ENCODE measurements at places on chromosomes 11 and 22.

- no peak for DNase-seq
These were observed 174.4 kb downstream of the SWAP70 start for GRCh38 chr11:9838229-9838628.

- no peak for DNase-seq
These were observed 71.7 kb downstream of the PKNOX2 start for GRCh38 chr11:125236072-125236825.

- DNase-seq, result peak; percentile 30
These were observed 77.6 kb downstream of the PACSIN2 start for GRCh38 chr22:42937164-42937843.

GRCh38 chr22:21000987-21001600 is 824 bp downstream of the THAP7 start:
- DNase-seq, result no peak

- DNase-seq, result no peak
These were observed 38.2 kb downstream of the FEZ1 start for GRCh38 chr11:125457814-125458343.

GRCh38 chr11:71272161-71272560 is 19.8 kb upstream of the SHANK2 start:
- DNase-seq, result no peak

DNA sequence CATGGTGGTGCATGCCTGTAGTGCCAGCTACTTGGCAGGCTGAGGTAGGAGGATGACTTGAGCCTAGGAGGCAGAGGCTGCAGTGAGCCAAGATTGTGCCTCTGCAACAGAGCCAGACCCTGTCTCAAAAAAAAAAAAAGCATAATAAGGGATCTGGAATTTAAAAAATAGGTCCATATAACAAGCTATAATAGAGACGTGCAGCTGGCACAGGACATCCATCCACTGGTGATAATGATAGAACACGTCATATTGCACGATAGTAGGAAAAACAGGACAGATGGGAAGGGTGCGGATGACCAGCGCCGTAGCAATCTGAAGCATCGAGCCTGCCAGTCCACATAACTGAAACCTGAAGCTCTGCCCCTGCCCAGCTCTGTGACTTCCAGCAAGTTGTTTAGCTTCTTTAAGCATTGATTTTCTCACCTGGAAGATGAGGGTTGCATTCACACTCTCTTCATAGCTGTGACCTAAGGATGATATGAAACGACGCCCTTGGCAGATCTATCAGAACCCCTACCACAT is 60.3 kb upstream of the PRODH start:
- DNase-seq, result no peak

DNA sequence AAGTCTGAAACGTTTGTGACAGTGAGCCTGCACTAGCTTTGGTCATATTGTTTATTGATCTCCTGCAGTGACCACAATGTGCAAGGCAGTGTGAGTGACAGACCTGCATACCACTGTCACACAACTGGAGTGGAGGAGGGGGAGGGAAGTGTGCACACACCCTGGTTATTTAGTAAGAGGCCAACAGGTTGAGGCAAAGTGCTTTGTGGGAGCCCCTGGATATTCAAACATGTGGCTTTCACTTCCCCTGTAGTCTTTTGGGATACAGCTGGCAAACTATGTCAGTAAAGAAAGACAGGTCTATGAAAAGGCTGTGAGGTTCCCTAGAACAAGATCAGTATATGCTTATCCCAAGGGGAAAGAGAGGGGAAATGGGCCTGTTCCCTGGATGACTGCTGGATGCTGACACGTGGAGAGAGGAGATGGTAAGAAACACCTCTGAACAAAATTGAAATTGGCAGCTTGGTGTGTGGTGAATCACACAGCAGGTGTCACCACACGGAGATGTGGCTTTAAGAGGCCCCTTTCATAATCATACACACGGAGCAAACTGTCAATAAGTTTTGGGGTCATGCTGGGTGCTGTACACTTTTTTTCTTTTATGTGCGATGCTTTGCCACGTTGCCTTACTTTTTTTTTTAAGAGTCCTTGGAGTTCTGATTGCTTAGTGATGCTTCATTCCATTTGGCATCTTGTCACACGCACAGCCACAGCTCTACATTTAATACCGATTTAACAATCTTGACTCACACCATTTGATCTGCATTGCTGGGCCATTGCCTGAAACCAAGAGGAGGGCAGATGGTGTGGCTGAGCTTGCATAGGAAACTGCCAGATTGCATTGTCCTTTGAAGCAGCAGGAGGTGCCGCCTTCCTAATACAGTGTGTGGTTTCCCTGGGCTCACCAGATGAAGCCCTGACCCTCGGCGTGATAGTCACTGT is 11.3 kb downstream of the OSBP2 start:
- peak; percentile 5 for DNase-seq

- DNase-seq, result peak; percentile 36
These were observed 80.5 kb upstream of the WNT7B start for GRCh38 chr22:46057246-46058090.

- DNase-seq, result no peak
These were observed 53.3 kb downstream of the ARHGAP8 start for GRCh38 chr22:44805711-44806110.

DNA sequence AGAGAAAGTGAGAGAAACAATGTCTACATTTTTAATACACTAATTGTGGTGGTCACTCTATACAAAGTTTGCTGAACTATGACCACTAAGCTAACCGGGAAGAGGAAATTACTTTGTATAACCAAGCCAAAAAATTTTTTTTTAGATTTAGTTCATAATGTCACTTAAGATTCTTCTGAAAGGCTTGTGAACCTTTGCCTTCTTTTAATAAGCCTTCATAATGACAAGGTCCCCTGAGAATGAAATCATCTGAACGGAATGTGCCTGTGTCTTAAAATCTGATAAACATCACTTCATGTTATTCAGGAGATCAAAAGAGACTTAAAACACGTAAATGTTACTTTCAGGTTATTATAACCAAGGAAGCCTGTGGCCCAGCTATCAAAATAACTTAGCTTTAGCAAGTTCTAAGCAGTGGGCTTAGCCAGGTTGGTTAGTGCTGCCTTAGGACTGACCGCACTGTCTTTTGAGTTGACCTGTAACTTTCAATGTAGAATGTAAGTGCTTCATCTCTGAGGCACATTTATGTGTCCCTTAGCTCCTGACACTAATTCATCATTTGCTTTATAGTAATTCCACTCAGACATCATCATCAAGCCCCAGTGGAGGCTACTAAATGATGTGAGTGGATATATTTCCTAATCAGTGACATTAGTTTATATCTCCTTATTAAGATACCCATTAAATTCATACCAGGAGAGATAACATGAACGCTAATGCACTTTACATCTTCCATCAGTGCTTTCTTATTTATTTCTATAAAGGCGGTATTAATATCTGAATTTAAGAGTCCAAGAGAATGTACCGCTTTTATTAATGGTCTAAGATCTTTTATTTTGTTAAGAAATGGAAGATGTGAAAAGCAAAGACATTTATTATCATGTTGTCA is 122.5 kb downstream of the WNT11 start:
- no peak for DNase-seq

DNA sequence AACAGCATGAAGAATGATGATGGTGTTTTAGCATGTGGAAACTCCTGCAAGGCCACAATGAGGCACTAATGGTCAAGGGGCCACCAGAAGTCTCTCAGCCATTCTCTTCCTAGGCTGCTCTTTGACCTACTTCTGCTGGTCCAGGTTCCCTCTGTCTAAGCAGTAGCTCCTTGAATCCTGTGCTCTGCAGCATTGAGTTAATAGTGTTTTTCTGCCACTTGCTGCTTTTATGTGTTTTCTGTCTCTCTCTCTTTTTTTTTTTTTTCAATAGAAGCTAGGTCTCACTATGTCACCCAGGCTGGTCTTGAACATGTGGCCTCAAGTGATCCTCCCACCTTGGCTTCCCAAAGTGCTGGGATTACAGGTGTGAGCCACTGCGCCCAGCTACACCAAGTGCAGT is 20.1 kb upstream of the AIFM3 start:
- no peak for DNase-seq

- DNase-seq, result no peak
These were observed 50.2 kb upstream of the PLET1 start for GRCh38 chr11:112310848-112311247.

- no peak for DNase-seq
These were observed 21.3 kb downstream of the TBC1D22A start for GRCh38 chr22:46783721-46784120.

DNA sequence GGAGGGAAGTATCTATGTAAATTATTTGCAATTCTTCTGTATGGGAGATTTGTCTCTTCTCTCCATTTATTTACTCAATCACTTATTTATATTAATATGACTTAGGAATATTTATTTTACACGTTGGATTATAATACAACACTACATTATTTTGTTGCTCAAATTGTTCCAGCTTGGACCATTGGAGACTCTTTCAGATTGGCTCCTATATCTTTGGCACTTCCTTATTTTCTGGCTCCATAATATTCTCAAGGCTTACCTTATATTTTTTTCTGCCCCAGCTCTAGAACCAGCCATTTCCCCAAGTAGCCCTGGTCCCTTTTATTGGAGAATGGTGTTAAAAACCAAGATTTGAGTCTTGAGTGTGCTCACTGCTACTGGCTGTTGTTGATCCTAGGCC is 101.9 kb downstream of the LRRC32 start:
- no peak for DNase-seq

GRCh38 chr11:74412321-74412720 is 14.1 kb upstream of the PGM2L1 start:
- no peak for DNase-seq

DNA sequence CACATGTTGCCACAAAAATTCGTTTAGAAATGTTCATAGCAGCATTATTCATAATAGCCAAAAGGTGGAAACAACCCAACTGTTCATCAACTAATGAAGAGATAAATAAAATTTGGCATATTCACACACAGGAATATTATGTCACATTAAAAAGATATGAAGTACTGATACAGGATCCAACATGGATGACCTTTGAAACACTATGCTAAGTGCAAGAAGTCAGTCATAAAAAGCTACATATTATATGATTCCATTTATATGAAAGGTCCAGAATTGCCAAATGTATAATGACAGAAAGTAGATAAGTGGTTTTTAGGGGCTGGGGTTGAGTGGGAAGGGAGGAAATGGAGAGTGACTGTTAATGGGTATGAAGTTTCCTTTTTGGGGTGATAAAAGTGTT is 9.0 kb downstream of the PRR5L start:
- no peak for DNase-seq
